NCI-H1930 (cell line): ENCODE measurements at places on chromosomes 7 and 10.

- no peak for DNase-seq
Observed at GRCh38 chr10:103395754-103396066, 565 bp downstream of the ATP5MK start.

- no peak for DNase-seq
Observed at GRCh38 chr10:79149662-79150443, 81.1 kb downstream of the ZMIZ1 start.

- no peak for DNase-seq
Observed at GRCh38 chr7:132319481-132319880, 256.8 kb downstream of the PLXNA4 start.

- peak; percentile 53 for DNase-seq
Observed at GRCh38 chr7:37920305-37920848, at the start of gene EPDR1. TSS of gene EPDR1 (plus strand) at chr7:37920640. CDS start at chr7:37920940, 300 bp downstream.

GRCh38 chr10:113569576-113569975 is 16.7 kb downstream of the HABP2 start:
- no peak for DNase-seq

- DNase-seq = no peak
Observed at GRCh38 chr10:129877773-129878371, 86.2 kb downstream of the EBF3 start.

DNA sequence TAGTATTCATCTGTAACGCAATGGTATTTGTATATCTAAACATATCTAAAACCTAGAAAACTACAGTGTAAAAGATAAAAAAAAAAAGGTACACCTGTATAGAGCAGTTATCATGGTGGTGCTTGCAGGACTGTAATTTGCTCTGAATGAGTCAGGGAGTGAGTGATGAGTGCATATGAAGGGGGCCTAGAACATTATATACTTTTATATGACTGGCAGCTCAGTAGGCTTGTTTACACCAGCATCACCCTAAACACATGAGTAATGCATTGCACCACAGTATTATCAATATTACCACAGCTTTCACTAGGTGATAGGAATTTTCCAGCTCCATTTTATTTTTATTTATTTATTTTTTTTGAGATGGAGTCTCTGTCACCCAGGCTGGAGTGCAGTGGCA is 40.8 kb downstream of the TRIM24 start:
- DNase-seq = no peak

GRCh38 chr10:13712837-13713581 is 126.2 kb downstream of the PRPF18 start:
- no peak for DNase-seq

- DNase-seq = no peak
Observed at GRCh38 chr10:117007080-117007479, 2.1 kb upstream of the SHTN1 start.

DNA sequence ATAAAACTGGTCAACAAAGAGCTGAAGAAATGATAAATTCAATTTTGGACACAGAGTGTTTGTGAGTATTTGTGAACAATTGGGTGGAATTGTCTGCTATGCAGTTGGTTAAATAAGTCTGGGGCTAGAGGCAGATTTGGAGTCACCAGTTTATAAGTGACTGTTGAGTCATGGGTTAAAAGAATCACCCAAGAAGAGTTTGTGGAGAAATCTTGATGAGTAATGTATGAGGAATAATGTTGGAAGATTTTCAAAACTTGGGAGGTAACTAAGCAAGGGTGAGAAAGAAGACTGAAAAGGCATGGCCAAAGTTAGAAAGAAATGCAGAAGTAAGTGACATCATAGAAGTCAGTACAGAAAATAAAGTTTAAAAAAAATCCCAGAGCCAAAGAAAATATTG is 750.7 kb downstream of the MAGI2 start:
- no peak for DNase-seq

DNA sequence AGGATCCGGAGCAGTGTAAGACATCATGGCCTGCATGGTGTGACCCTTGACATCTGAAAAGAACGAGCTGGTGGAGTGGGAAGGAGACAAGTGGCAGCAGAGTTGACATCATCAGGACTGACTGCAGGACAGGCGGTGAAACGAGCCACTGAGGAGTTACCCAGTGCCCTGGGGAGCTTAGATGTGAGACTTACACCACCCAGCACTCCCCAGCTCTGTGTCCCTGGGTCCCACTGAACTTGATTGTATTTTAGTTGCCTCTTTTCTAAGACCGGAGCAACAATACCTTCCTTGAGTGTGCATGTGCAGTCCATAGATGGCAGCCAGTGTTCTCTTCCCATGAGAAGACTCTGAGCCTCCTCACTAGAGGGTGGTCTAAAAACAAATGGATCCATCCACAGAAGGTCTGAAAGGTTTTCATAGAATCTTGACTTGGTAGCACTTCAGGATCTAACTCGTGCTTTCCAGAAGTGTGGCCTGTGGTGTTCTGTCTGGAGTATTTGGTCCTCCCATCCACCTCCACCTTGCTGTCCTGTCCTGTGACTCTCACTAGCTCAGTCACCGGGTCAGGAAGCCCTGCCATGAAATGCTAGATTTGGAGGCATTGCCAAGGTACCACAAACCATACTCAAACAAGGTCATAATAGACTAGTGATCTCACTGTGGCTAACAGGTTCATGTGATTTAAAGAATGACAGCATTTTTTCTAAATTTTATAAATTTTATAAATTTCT is 59.0 kb downstream of the IKZF1 start:
- no peak for DNase-seq

- peak; percentile 11 for DNase-seq
Observed at GRCh38 chr7:82507365-82507975, 63.9 kb upstream of the CACNA2D1 start.

GRCh38 chr7:143511593-143512047 is 33.9 kb downstream of the TAS2R41 start:
- no peak for DNase-seq

- DNase-seq = no peak
Observed at GRCh38 chr7:108434010-108434409, 22.2 kb downstream of the NRCAM start.

- DNase-seq = no peak
Observed at GRCh38 chr7:39360766-39361165, 205.4 kb upstream of the YAE1 start.

DNA sequence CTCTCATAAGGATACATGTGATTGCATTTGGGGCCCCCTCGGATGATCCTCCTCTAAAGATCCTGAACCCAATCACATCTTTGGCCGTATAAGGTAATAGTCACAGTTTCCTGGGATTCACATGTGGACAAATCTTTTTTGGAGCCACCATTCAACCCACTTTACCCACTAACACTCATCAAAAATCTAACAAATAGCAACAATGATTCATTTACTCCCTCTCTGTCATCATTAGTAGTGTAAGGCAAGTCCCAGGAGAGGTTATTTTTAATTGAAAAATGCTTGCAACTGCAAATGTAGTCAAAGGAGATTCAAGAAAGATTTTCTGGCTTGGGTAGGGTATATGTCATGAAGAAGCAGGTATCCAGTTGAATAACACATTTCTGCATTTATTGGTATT is 9.9 kb upstream of the SMKR1 start:
- no peak for DNase-seq

DNA sequence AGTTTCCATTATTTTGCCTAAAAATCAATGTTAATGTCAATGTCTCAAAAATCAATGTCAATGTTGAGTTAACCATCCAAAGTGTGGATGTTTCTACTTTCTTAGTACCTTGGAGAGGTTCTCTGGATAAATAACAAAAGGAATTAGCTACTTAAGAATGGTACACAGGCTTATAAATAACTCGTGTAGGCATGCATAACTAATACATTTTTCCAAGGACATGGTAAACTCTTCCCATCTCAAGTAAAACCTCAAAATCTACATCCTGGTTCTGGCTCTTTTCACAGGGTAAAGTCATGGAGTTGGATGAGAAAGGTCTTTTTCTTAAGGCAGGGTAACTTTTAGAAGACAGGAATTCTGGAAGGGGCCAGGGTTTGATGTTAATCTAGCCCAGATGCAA is 59.9 kb downstream of the CAV1 start:
- no peak for DNase-seq

DNA sequence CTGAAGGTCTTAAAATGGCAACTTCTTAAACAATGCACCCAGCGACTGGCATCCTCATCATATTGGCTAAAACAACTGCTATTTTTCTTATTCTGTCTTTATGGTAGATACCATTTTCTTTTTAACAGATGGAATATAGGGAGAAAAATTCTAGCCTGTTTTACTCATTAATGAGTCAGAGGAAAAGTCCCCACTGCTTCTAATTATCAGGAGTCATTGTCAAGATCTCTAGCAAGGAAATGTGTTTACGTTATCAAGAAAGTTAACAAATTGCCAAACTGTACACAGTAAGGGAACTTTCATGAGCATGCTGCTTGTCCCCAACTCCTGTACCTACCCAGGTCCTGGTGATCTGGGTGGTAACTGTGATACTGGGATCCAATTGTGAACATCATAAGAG is 117.7 kb upstream of the KIAA1217 start:
- DNase-seq = no peak

- DNase-seq = peak; percentile 94
Observed at GRCh38 chr7:36971515-36972139, 247.3 kb upstream of the AOAH start.

GRCh38 chr10:23516530-23516929 is 77.7 kb downstream of the OTUD1 start:
- DNase-seq = no peak

DNA sequence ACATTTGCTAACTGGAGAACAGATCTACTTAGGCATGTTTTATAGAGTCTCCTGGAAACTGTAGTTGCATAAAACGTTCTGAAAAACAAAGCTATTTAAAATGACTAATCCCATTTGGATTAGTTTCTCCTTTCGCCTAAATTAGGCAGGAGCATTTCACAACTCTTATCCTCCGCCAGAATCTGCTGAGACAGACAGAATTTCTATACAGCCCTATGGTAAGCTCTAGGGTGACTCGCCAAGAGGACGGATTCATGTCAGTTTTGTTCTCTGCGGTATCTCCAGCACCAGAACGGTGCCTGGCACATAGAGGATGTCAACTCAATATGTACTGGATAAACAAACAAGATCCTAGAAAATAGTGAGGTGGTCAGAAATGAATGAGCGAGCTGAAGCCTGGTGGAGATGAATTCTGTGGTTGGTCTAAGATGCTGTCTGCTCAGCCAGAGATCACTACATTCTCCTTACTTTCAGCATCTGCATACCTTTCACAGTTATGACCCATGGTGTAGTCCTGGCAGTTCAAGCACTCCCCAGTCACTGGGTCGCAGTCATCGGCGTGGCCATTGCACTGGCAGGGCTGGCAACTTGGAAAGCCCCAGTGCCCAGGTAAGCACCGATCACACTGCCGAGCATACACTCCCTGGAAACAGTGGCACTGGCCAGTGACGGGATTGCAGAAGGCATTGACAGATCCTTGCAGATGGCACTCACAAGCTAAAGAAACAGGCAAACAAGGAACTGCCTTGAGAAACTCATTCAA is 44.0 kb downstream of the LAMB1 start:
- DNase-seq = no peak

GRCh38 chr10:132061030-132061429 is 4.7 kb upstream of the JAKMIP3 start:
- DNase-seq = no peak

- DNase-seq = no peak
Observed at GRCh38 chr7:118040562-118040961, 143.4 kb upstream of the LSM8 start.

- no peak for DNase-seq
Observed at GRCh38 chr7:92528958-92529264, 316 bp downstream of the RBM48 start.

DNA sequence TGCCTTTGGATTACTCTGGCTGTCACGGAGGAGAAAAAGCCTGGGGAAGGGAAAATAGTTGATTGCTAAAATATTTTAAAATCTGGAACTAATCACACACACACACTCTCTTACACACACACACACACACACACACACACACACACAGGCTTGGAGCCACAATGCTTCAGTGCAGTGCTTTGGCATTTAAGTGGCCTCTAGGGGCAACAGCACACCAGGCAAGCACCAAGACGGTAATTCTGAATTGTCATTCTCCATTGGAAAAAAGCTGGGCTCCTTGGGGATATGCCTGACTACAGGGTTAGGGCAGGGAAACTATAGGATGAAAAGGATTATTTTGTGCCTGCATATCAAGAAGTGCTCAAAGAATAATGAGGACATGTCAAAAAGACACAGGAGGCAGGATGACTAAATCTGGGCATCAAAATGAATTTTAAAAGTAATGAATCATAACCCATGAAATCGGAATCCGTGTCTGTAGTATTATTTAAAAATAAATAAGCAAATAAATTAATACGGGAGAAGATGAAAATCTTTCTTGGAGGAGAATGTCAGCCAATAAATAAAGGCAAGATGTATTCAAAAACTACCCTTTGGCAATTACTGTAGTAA is 30.4 kb upstream of the DDC start:
- peak; percentile 21 for DNase-seq

- DNase-seq = no peak
Observed at GRCh38 chr7:1533547-1534329, 3.2 kb downstream of the MAFK start.

GRCh38 chr10:113137941-113138685 is 188.1 kb downstream of the TCF7L2 start:
- no peak for DNase-seq

GRCh38 chr10:80458638-80459037 is 4.5 kb downstream of the TSPAN14 start:
- no peak for DNase-seq

DNA sequence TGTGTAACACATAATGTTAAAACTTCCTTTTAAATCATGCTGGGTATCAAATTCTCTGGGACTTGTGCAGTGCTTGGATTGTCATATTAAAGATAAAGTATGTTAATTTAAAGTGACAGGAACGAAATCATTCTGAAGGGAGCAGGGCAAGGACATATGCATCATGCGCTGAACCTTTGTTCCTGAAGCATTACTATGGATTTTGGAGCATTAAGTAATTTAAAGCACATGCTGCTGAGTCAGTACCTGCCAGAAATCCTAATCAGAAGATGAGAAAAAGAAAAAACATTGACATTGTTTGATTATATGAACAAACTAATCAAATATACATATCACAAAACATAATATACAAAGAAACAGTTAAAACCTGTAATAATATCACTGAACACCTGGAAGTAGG is 101.4 kb downstream of the MICU1 start:
- no peak for DNase-seq
